ENCODE measurements at places on chromosomes 2 and 18.

GRCh38 chr2:229419158-229419557 lies 148.1 kb upstream of the PID1 start:
- DNase-seq: no peak

GRCh38 chr2:9799729-9800632 lies 43.3 kb upstream of the TAF1B start:
- peak; percentile 47 for DNase-seq

- DNase-seq: no peak
These were observed 177.1 kb downstream of the ACOXL start for GRCh38 chr2:110909501-110909900.

DNA sequence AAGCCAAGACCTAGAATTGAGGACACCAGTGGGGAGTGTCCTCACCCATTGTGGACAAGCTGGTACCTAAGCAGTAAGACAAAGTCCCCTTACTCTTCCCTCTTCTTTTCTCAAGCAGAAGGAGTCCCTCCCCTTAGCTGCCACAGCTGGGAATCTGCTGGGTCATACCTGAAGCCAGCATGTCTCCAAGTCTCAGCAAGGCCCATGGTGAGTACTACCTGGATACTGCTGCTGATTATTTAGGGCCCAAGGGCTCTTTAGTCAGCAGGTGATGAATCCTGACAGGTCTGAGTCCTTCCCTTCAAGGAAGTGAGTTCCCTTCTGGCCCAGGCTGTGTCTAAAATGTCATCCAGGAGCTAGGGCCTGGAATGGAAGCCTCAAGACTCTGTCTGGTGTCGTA lies 198.6 kb upstream of the STK17B start:
- no peak for DNase-seq
